ENCODE measurements at places on chromosomes 12 and 14.

- DNase-seq = no peak
Measured at GRCh38 chr12:124940143-124940392, 25.6 kb upstream of the UBC start.

- DNase-seq = no peak
Measured at GRCh38 chr12:78559416-78559815, 305.2 kb upstream of the SYT1 start.

DNA sequence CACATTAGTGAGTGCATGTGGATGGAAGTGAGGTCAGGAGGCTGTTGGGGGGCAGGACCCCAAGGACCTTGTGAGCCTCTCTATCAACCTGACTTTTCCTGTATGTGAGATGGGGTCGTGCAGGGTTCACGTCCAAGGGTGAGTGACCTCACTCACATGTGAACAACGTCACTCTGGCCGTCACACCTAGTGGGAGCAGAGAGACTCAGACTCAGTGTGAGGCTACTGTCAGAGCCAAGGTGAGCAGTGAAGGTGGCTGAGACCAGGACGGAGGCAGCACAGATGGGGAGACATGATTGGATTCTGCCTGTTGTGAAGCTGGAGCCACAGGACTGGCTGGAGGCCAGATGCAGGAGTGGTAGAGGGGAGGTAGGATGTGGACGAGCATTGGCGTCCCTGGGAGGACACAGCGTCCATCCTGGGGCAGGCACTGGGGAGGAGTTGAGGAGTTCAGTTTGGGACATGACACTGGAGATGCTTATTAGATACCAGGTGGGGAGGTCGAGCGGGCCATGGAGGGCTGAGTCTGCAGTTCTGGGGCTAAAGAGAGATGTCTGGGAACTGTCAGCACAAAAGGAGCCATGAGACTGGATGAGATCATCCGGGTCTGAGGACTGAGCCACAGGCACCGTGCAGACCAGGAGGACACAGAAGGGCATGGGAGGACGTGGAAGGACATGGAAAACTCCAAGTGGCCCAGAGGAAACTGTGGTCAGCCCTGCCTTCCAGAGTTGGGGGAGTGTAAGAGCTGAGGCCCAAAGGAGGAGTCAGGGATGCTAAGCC, 92.8 kb downstream of the LGMN start:
- DNase-seq = no peak

GRCh38 chr12:72094490-72094889, 155.8 kb downstream of the TPH2 start:
- DNase-seq = no peak

DNA sequence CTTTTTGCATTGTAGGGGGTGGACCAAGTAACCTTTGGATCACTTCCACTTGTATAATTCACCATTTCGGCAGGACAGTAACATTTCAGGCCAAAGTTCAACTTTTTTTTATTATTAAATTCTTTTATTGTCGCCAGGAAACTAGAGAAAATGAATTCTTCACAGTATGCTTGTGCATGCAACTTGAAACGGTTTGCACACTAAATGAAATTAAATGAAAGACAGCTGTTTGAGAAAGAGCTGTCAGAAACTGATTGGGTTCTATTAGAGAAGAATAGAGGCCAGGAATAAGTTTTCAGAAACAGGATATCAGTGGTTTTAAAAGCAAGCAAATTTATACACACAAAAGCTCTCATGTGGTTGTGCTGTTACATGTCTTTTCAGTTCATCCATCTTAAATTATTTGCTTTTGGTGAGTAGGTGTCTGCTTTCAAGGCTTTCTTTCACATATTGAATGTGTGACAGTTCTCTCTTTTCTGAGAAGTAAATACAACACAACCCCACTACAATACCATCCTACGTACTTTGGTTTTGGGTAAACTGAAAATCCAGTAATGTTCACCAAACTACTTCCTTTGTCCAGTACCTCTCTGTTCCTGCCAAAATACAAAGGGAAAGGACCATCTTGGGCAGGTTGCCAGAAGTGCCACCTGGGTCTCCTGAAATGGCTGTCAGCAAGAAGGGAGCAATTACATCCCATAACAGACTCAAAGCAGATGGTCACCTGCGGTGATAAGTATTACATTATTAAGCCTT, 291.7 kb downstream of the RAD51B start:
- no peak for DNase-seq

DNA sequence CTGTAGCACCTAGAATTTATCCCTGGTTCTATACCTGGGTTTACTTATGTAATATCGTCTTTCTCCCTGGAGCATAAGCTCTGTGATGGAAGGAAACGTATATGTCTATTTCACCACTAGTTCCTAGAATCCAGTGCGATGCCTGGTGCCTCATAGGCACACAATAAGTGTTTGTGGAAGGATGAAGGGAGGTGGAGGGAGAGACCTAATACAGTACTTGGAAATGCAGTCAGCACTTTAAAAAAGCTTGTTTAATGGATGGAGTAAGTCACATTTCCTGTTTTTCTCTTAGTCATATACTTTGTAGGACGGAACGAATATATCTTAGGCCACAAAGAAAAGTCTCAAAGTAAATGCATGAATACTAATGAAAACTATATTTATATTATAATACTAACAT, 186.5 kb upstream of the HMGA2 start:
- DNase-seq = peak; percentile 37

DNA sequence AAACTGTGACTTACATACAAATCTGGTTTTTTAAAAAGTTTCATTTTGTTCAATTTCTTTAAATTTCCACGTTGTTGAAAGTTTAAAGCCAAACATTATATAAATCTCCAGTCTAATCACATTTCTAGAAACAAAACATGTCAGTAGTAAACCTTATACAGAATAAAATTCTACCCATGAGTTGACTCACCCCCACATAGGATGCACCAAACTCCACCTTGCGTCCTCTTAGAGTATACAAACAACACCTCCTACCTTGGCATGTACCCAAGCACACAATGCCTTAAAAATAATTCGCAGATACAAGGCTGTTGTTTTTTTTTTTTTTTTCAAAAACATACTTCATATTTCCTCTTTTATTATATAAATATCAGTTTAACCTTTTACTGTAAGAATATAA, 3.3 kb downstream of the FBXL14 start:
- DNase-seq = no peak

GRCh38 chr12:71057330-71057729, 100.5 kb downstream of the TSPAN8 start:
- no peak for DNase-seq

GRCh38 chr12:53981634-53982565, 3.0 kb upstream of the HOXC10 start:
- DNase-seq = no peak

DNA sequence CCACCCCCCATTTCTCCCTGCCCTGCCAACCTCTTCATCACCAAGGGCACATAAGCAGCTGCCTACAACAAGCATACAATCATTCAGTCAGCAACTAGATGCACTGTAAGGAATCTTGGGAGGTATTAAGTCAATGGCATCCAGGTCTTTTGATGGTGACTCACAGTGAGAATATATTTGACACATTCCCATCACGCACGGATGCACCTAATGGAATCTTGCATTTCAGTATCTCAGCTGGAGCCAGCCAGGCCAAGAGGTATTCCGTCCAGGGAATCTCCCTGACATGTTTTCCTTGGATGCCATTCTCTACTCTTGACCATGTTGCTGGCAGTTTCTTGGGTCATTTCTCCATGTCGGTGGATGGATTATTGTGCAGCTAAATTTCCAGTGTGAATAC, 73.9 kb upstream of the CAPRIN2 start:
- DNase-seq = no peak

- peak; percentile 21 for DNase-seq
Measured at GRCh38 chr14:20998674-20999366, at the start of gene SLC39A2. TSS of gene SLC39A2 (plus strand) at chr14:20999293. CDS start at chr14:20999447, 154 bp downstream.

DNA sequence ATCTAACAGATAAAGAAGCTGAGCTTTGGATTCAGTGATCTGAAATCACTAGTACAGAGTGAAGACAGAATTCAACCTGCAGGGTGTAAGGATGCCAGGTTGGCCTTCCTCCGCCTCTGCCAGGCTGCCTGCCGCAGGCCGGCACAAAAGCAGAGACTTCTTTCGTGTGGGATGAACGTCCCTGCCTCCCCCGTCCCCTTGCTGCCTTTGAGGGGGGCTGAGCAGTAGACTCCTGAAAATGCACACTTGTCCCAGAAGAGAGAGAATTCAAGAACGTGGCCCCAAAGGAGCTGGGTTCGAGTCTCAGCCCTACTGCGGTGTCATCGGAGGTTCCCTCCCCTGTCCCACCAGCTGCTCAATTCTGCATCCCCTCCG, 154.3 kb downstream of the BCL11B start:
- no peak for DNase-seq

DNA sequence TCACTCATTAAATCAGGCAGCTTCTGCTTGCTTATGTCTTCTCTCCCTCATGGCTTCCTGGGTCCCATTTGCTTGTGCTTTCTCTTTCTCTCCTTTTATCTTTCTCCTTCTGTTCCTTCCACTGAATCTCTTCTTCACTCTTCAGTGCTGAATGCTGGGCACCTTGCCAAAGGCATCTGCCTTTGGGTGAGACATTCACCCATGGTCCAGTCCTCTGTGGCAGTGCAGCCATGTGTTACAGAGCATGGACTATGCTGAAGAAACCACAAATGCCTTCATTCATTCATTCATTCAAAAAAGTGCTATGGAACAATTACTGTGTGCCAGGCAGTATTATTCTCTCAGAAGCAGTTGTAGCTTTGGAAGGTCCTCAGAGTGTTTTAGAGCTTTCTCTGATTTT, 344.4 kb upstream of the STXBP6 start:
- no peak for DNase-seq

- no peak for DNase-seq
Measured at GRCh38 chr12:111304642-111305071, 64.2 kb downstream of the PHETA1 start.

DNA sequence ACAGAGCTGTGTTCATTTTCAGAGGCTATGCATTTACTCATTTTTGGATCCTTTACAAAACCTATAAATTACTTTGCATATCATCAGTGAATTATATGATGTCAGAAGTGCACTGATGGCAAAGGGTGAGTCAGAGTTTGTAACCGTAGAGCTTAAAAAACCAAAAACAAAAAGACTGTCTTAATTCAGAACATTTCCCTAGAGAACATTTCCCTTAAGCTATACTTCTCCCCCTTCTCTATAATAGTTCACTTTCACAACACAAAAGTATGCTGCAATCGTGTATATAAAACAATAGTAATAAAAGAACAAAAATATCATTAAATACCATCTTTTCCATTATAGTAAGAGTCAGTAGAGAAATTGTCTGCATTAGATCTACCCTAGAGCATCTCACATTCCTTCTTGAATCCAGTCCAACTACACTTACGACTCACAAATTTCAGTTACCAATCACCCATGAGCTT, 934.9 kb downstream of the LRFN5 start:
- DNase-seq = no peak

GRCh38 chr12:11981121-11981733, 89.5 kb upstream of the BCL2L14 start:
- DNase-seq = no peak

- no peak for DNase-seq
Measured at GRCh38 chr14:92945544-92945943, 22.6 kb downstream of the CHGA start.

DNA sequence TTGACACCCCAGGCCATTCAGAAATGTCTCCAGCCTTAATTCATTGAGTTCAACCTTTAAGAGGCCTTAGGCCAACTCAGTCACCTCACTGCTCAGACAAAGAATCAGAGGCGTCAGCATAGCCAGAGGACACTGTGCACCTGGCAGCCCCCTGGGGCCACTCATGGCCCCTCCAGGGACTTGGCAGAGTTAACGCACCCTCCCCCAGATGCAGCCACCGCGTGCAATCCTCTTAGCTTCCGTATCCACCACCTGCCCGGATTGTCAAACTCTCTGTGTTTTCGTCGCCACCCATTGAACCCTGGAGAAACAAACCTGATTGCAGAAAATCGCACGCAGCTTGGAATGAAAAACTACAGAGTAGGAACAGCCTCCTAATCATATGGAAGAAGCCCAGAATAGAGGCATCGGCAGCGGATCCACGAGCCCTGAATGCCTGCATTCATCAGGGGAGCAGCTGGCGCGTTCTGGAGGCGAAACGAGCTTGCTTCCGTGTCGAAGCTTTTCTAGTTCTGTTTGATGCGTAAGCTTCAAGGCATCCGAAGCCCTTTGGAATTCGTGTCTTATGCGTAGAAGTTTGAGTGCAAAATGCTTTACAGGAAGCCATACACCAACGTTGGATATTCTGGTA, 22.4 kb downstream of the BRI3BP start:
- no peak for DNase-seq

DNA sequence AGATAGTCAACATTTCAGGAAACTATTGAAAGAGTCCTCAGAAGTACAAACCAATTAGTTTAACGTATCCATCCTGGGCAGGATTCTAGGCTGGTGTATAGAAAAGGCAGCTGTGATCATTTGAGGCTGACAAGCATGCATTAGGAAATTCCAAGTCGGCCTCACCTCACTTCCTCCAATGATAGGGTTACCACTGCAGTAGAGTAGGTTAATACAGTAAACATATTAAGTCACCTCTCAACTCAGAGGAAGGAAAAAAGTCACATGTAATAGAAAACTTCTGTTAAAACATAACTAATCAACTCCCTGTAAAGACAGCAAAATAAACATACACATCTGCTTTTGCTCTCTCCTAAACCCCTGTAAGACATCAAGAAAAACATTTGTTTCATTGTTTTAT, 33.5 kb downstream of the MED13L start:
- DNase-seq = no peak

DNA sequence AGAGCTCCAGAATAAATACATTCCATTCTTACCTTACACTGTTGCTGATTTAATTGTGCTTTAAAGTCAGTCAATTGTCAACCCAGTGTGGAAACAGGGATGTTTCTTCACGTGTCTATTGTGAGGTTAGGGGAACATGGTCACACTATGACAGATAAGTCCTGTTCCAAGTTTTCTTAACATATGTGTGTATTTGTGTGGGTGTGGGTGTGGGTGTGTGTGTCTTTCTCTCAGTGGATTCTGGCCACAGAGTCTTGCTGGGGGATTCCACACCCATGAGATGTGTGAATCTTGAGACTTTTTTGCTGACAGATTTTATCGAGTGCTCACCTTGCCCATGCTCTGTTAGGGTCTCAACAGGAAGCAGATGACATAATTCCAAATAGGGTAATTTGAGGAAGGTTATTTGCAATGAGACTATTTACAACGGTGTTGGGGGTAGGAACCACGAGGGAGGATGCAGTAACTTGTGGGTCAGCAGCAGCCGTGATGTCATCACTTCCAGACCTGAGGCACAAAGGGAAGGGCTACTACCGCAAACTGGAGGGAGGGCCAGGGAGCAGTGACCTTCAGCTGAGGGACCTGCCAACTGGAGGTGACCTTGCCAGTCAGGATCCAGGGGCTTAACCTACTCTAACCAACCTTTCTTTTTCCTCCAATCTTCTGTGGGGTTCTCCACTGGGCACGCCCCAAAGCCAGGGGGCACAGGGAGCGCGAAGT, 1.9 kb upstream of the VRK1 start:
- DNase-seq = no peak

DNA sequence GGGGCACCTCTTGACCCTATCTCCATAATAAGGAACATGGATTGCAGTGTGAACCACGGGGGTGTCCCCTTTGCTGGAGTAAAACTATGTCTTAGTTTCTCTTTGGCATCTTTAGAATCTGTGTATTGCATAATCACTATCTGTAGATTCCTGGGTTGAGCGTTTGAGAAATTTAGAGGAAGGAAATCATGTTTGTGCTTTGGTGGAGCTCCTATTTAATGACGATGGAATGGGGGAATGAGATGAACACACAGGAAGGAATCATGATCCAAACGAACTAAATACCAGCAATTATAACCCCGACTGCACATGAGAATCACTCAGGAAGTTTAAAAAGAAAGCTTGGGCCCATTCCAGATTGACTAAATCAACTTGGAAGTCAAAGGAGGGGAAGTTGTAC, 1.3 kb upstream of the MYG1 start:
- DNase-seq = peak; percentile 97

Data from AG04449 (cell line).